Memory B cell (primary cell): ENCODE measurements at places on chromosomes 7 and 10.

GRCh38 chr10:12466704-12467305 is 117.5 kb downstream of the CAMK1D start:
- H3K27ac ChIP-seq, result peak overlapping the region; percentile 63
- peaks cover 2% of the 10 kb centered on the region for H3K36me3 ChIP-seq
- DNase-seq, result no peak
- no peaks in the 10 kb centered on the region for H3K27me3 ChIP-seq

DNA sequence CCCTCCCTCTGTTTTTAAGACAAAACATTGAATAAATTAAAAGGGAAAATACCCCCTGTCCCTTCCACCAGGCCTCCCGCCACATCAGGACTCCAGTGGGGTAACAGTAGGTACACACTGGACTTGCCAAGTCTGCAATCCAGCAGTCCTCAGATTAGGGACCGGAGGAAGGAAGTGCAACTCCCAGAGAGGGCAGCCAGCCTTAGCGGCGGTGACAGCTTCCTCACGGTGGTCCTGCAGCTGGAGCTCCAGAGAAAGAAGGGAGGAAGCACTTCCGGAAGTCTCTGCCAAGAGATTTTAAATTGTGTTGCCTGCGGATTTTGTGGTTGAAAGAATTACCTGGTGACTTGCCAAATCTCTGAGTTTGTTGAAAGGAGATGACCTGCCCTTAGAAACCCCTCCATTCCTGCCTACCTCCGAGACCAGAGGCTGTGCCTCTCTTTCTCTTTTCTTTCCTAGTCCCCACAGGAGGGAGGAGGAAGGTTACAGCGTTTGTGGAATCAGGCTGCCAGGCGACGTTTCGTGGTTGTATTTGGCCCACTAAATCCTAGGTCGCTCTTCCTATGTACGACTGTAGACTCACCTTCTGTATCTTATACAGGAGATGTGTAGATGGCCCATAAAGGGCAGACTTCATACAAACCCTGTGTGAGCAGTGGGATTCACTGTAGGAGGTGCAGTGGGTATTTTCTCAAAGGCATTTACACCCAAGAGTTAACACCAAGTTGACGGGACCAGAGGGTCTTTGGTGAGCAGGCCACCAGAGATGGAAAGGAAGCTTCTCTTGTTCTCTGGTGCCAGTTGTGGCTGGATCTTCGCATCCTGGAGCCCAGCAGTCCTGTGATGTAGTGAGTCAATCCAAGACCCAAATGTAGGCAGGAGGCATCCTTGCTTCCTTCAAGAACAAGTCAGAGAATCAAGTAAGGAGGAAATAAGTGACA is 77.9 kb downstream of the INSIG1 start:
- peak overlapping the region; percentile 33 for H3K4me3 ChIP-seq
- no peak overlapping the region for H3K27ac ChIP-seq
- no peak for DNase-seq
- H3K4me1 ChIP-seq, result peaks cover 27% of the 10 kb centered on the region

DNA sequence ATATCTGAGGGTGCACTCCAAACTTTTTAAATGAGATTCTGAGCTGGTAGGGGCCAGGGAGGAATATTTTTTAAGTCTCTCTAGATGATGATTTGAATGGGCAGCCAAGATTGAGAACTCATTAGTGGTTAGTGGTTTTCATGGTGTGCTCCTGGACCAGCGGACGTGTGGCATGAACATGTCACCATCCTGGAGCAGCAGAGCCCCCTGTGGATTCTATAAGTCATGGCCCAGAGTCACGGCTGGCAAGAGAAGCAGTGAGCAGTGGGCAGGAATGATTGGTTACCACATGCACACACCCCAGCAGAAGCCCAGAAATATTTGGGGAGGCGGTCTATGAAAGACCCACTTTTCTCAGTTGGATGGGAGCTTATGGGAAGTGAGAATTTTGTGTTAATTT is 21.2 kb upstream of the UCN3 start:
- H3K4me1 ChIP-seq, result no peaks in the 10 kb centered on the region
- no peak overlapping the region for H3K4me3 ChIP-seq
- H3K27me3 ChIP-seq, result peaks cover 2% of the 10 kb centered on the region
- no peak for DNase-seq
- no peaks in the 10 kb centered on the region for H3K36me3 ChIP-seq
- H3K27ac ChIP-seq, result no peak overlapping the region

- H3K4me1 ChIP-seq, result peaks cover 12% of the 10 kb centered on the region
- no peak overlapping the region for H3K27ac ChIP-seq
- no peak for DNase-seq
- H3K4me3 ChIP-seq, result no peak overlapping the region
These were observed 31.6 kb upstream of the ITGB8 start for GRCh38 chr7:20299145-20299544.

DNA sequence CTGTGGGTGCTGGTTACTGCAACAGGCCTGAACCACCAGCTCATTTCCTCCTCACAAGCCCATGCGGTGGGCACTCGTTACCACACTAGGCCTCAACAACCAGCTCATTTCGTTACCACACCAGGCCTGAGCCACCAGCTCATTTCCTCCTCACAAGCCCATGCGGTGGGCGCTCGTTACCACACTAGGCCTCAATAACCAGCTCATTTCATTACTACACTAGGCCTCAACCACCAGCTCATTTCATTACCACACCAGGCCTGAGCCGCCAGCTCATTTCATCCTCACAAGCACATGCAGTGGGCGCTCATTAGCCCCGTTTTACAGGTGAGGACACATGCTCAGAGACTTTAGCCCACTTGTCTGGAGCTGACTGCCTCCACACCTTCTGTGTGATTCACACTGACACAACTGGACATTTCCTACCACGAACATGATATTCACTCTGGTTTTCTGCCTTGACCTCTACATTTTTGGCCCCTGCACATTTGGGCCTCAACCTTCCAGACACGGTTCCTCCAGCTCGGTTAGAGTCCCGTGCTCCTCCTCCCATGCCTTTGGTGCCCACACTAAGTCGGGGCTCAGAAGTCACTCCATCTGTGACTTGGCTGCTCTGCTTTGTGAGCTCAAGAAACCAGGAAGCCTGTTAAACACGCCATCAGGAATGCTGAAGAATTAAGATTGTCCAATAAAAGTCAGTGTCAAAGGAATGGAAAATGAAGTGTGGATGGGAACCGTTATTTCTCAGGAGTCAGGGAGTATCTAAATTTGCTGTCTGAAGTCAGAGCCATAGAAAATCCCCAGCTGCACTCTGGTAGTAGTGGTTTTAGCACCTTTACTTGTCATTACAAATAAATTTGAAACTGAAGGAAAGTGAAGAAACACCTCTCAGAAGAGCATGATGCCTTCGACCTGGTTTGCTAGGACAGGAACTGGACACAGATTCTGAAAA is 55.8 kb upstream of the LANCL2 start:
- no peak overlapping the region for H3K27ac ChIP-seq
- H3K36me3 ChIP-seq, result peaks cover 2% of the 10 kb centered on the region
- H3K4me3 ChIP-seq, result no peak overlapping the region
- H3K27me3 ChIP-seq, result peaks cover 7% of the 10 kb centered on the region
- H3K4me1 ChIP-seq, result peaks cover 6% of the 10 kb centered on the region
